ENCODE measurements at places on chromosomes 1 and 21.

GRCh38 chr1:234879147-234880080 is 249.2 kb downstream of the TOMM20 start:
- no peak for DNase-seq

DNA sequence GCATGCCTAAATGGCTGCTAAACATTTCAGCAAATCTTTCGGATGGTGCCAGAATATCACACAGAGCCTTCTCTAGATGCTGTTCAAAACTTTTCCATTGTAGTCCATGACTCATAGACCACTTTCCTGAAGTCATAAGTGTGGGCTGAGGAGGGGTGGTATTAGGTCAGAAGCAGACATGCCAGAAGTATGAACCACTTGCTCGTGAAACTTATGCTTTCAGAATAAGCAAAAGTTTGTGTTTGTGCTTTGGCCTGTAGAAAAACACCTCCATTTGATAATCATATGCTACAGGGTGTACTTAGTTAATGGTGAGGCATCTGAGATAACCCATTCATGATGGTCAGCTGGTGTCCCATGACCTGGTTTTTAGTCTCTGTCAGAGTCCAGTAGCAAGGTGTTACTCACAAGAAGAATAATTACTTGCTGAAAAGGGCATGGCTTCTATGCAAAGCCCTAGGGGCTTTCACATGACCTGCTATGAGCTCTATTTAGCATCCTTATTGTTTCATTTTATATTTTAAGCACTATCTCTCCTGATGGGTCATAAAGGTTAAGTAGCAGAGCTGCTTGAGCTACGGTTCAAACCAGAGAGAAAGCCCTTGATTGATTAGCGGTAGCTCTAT is 183.1 kb upstream of the IVNS1ABP start:
- peak; percentile 94 for DNase-seq

DNA sequence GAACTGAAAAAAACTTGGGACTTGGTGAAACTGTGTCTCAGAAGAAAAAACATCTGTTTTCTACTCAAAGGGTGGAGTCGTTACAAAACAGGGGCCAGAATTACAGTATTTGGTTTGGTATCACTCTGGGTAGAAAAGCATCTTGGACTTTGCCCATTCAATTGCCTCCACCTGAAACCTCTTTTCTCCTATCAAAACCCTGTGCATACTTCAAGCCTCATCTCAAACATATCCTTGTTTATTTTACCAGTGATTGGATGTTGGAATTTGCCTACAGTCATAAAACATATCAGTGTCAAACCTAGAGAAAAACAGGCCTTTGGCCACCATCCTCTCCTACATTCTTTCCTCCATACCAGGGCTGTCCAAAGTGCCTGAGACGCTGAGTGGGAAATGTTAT is 281.5 kb downstream of the PLPP3 start:
- no peak for DNase-seq

- DNase-seq: no peak
These were observed 41.3 kb upstream of the TRIM45 start for GRCh38 chr1:117162816-117163215.

DNA sequence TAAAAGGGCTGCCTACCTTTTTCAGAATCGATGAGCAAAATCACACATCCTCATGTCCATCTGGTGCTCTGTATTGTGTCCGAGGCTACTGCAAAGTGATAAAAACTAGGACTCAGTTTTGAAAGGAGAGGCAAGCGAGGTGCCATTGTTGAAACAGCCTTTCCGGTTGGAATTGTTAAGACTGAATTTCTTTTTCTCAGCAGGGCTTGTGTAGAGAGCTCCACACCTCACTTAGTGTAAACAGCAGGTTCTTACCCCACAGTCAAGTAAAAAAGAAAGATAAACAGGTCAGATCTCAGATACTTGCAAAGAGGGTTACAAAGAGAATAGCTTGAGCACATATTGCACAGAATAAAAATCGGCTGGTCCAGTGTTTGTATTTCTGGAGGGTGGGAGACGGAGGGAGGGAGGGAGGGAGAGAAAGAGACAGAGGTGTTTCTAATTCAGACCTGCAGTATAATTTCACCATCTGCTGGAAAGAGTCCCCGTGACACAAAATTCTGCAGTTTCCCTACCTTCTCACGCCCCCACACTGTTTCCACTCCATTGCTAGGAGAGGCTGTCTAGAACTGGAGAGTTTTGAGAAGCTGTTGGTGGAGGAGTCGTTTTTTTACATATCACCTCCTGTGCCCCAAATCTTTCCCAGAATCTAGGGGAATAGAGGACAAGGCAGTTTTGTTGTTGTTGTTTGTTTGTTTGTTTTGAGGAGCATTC is 82.5 kb downstream of the EDEM3 start:
- DNase-seq: no peak

GRCh38 chr1:42844592-42845140 is 1.7 kb upstream of the ZNF691 start:
- DNase-seq: no peak

- DNase-seq: no peak
These were observed 224.2 kb upstream of the RUNX1 start for GRCh38 chr21:35273333-35273732.

- DNase-seq: no peak
These were observed 56.7 kb downstream of the PRRX1 start for GRCh38 chr1:170720661-170721060.

DNA sequence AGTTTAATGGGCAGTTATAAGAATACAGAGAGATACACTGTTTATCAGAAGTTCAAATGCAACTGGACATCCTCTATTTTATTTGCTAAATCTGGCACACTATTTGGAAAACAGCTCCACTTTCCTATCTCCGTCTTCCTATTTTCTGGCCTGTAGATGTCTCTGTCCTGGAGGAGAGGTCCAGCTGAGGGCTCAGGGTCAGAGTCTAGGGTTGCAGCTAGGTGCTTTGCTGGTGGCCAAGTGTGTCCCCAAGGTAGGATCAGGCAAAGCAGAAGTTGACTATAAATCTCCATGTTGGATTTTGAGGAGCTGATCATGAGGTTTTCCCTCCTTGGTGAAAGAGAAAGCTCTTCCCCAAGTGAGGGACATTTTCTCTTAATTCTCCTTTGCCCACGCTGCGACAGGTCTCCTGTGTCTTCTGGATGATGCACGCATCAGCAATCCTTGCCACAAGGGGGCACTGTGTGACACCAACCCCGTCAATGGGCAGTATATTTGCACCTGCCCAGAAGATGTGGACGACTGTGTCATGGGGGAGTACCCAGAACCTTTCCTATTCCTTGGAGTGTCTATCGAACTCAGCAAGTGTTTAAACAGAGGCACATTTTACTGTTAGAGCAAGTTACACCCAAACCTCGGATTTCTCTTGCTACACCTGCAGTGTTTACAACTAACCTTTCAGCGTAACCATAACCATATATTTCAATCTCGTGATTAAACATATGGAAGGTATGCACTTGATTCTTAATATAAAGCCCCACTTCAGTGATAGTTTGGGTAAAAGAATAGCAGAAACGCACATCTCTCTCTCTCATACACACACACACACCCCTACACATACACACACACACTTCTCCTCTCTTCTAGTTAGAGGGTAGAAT is 10.2 kb downstream of the ADAM30 start:
- peak; percentile 46 for DNase-seq

GRCh38 chr1:166165661-166166328 is 1.0 kb downstream of the FAM78B start:
- DNase-seq: no peak

- no peak for DNase-seq
These were observed 37.7 kb downstream of the FAAP20 start for GRCh38 chr1:2156866-2157265.

- no peak for DNase-seq
These were observed 123.1 kb upstream of the ESRRG start for GRCh38 chr1:216846339-216846738.

- no peak for DNase-seq
These were observed 7.8 kb downstream of the ITLN1 start for GRCh38 chr1:160877221-160877620.

- peak; percentile 27 for DNase-seq
These were observed 1.2 kb downstream of the SLC37A1 start for GRCh38 chr21:42514883-42515228.

GRCh38 chr1:37662031-37662755 is 27.5 kb upstream of the RSPO1 start:
- no peak for DNase-seq

Measured in cardiac fibroblast (primary cell).